ENCODE measurements at places on chromosomes 1 and 21. TPM values are rescaled to one million over a fixed set of nuclear protein-coding genes. Genes with fewer than 3 reads are reported as not detected.

ECM1 gene
- total RNA-seq, result 3.8 TPM

CD84 gene
- 21.6 TPM for total RNA-seq

- peak; percentile 4 for DNase-seq
Observed at GRCh38 chr1:33123266-33123665, 42.3 kb downstream of the AZIN2 start.

RBBP4 gene
- 271 TPM for total RNA-seq

GRCh38 chr21:18812308-18812707, 408.7 kb upstream of the TMPRSS15 start:
- DNase-seq, result no peak

GRCh38 chr1:245266105-245266504, 111.3 kb downstream of the KIF26B start:
- DNase-seq, result no peak

GBP2 gene
- 281 TPM for total RNA-seq

GRCh38 chr1:17214876-17215544, 10.1 kb downstream of the PADI1 start:
- DNase-seq, result no peak

S100A8 gene
- not detected for total RNA-seq

PGLYRP4 gene
- not detected for total RNA-seq

OR2G6 gene
- total RNA-seq, result not detected

LHX8 gene
- total RNA-seq, result not detected

Data from activated CD4-positive, alpha-beta memory T cell treated with anti-CD3 and anti-CD28 coated beads, Interleukin-2, amount 10 ng/mL, durations not matched to agents 7 days and 5 days (primary cell).